ENCODE measurements at places on chromosomes 7 and 10. TPM values are rescaled to one million over a fixed set of nuclear protein-coding genes. Genes with fewer than 3 reads are reported as not detected.

The POU6F2 gene
- total RNA-seq, result not detected

DNA sequence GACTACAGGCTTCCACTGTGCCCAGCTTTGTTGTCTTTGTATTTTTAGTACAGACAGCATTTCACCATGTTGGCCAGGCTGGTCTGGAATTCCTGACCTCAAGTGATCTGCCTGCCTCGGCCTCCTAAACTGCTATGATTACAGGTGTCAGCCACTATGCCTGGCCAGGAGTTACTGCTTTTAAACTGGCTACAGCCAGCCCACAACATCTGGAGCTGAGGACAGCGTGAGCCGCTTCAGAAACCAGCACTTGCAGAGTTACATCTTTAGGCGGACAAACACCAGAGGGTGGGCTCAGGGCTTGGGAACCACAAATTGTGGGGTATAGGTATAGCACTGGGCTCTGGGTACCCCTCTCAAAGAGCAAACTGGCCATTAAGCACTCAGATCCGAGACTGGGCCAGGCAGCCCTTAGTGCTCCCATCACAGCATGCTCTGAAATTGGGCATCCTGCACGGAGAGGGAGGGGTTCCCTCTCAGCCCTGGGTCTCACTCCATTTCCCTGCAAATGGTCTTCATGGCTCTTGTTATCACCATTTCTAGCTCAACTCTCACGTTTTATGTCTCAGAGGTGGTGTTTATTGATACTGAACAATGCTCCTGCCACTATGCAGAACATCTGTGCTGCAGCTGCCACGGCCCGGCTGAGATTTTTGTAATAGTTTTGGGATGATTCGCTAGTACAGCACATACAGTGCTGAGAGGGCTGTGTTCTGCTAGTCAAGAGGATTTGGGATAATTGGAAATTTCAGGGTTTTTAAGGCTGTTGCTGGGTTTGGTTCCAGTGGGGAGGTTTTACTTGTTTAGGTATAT lies 146.4 kb upstream of the LYZL2 start:
- no peaks in the 10 kb centered on the region for H3K36me3 ChIP-seq
- peak overlapping the region; percentile 74 for H3K27ac ChIP-seq
- peaks cover 19% of the 10 kb centered on the region for H3K4me1 ChIP-seq
- no peaks in the 10 kb centered on the region for H3K27me3 ChIP-seq
- H3K4me3 ChIP-seq, result no peak overlapping the region
- peak; percentile 76 for DNase-seq

- H3K4me3 ChIP-seq, result no peak overlapping the region
- H3K27me3 ChIP-seq, result no peaks in the 10 kb centered on the region
- no peaks in the 10 kb centered on the region for H3K36me3 ChIP-seq
- H3K4me1 ChIP-seq, result no peaks in the 10 kb centered on the region
Measured at GRCh38 chr7:158595068-158595467, 7.4 kb upstream of the PTPRN2 start.

DNA sequence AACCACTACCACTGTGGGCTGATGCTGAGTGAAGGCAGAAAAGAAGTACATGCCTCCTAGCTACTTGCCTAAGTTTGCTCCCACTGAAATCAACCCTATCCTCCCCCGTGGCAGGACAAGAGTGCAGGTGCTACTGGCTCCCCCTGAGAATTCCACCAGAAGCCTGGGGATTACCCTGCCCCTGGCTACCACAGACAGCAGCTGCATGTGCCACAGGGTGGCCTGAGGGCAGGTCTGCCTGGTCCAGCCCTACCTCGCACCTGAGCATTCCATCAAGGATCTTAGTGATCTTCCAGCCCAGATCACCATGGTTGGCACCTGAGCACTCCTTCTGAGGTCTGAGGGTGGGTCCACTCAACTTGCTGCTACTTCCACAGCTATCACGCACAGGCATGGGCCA lies 176.4 kb upstream of the SMIM30 start:
- no peaks in the 10 kb centered on the region for H3K36me3 ChIP-seq
- H3K27me3 ChIP-seq, result no peaks in the 10 kb centered on the region
- H3K27ac ChIP-seq, result no peak overlapping the region
- DNase-seq, result peak; percentile 39

All from SJCRH30 (cell line).